ENCODE measurements at places on chromosomes 11 and 22.
A peak's percentile ranks its signal among the peaks of the same experiment; 100 is the strongest.

GRCh38 chr11:73415854-73416615 is 39.8 kb downstream of the RELT start:
- DNase-seq = no peak

DNA sequence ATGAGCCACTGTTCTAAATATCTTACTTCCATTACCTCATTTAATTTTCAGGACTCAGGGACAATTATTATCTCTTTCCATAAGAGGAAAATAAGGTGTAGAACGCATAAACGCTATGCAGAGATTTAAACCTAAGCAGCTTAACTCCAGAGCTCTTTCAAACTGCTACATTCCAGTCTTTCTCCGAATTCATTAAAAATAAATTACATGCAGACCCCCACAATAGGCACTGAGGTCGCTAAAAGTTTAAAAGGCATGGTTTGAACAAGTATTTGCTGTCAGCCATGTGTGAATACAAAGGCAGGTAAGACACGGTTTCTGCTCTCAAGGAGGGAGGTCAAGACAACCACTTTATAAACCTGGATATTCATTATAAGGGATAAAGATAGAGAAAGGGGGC is 983 bp downstream of the NARS2 start:
- DNase-seq = no peak

- peak; percentile 43 for DNase-seq
Measured at GRCh38 chr22:40036591-40037225, 42.0 kb downstream of the FAM83F start.

GRCh38 chr11:47768101-47768612 is 1.0 kb upstream of the FNBP4 start:
- DNase-seq = peak; percentile 15

- DNase-seq = peak; percentile 50
Measured at GRCh38 chr11:64226507-64227051, 505 bp downstream of the NUDT22 start.

DNA sequence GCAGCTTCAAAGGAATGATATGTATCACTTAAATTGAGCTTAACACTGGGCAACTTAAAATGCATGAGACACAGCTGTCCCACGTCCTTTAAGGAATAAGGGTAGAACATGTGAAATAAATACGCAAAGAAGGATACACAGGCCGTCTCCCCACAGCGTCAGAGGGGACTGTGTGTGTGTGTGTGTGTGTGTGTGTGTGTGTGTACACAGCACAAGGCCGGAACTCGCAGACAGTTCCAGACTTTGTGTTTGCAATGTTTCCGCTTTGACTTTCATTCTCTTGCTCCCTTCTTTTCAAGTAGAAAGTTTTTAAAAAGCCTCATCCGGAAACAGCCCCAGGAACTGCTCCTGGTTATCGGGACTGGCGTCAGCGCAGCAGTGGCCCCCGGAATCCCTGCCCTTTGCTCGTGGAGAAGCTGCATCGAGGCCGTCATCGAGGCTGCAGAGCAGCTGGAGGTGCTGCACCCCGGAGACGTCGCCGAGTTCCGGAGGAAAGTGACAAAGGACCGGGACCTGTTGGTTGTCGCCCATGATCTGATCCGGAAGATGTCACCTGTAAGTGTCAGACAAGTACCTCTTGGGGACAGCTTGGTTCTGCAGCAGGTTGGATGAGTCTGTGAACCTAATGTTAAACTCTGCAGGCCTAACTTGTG is 13.3 kb downstream of the FAM118A start:
- no peak for DNase-seq

DNA sequence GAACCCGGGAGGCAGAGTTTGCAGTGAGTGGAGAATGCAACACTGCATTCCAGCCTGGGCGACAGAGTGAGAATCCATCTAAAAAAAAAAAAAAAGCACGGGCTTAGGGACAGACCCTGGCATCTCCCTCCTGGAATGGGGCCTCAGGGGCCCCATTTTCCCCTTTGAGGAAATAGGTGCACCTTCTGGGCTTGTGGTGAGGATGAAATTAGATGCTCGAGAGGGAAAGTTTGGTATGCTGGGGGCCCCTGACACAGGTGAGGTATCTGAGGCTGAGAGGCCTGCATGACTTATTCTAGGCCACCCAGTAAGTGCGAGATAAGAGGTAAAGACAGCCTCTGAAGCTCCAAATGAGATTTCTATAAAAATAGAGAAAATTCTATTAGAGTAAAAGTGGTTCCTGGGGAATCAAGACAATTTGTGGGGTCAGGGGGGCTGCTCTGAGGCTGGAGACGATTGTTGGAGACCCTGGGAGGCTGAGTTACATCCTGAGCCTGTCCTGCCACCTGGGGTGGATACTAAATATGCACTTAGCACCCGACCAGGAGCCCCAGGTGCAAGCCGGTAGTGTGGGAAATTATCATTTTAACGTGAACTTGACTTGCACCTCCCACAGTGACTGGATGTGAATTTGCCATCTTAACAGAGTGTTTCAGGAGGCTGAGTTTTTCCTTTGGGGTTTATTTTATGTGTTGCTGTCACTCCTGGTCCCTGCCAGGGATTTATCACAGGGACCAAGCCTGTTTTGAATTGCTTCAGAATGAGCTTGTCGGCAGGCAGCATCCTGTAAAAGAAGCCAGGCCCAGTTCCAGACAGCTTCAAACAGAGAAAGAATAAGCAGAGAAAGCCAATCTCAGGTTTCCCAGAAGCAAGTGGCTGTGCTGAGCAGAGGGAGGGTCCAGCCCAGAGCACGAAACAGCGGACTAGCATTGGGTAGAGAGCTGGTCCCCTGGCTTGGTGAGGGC is 48.4 kb upstream of the TSKU start:
- no peak for DNase-seq

- no peak for DNase-seq
Measured at GRCh38 chr11:116864531-116864930, 27.1 kb upstream of the APOA1 start.

- DNase-seq = no peak
Measured at GRCh38 chr22:33299245-33299956, 241.2 kb upstream of the SYN3 start.

DNA sequence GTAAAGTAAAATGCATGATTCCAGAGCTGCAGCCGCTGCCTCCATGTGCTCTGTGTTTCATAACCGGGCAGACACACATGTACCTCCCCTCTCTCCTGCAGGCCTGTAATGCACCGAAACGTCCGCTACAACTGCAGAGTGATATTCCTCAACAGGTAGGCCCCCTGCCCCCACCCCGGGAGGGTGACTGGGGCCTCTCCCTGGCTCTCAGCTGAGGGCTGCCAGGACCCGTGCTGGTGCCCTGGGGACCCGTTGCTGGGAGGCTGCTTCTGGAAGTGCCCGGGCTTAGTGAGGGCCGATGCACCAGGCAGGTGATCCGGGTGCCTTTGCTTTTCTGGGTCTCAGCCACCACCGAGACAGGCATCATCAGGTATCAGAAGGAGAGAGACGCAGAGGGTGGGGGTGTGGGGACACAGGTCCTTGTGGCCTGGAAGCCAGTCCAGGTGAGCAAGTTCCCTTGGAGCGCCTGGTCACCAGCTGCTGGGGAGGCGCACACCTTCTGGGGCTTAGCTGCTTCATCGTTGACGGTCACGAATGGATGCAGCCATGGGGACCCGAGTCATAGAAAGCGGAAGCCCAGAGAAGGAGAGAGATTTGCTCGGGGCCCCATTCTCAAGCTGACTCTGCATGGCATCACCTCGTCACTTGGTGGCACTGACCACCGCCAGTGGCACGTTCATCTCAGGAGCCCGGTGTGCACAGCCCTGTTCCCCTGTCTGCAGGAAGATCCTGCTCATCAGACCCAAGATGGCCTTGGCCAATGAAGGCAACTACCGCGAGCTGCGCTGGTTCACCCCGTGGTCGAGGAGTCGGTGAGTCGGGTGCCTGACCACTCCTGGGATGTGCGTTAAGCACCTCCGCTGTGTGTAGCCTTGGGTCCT is 10.6 kb downstream of the NADSYN1 start:
- DNase-seq = no peak

- DNase-seq = no peak
Measured at GRCh38 chr11:14267861-14268635, 90.9 kb downstream of the RRAS2 start.

GRCh38 chr11:64138398-64138797 is 27.5 kb downstream of the MACROD1 start:
- no peak for DNase-seq

GRCh38 chr22:18968011-18968749 is 32.1 kb upstream of the PRODH start:
- no peak for DNase-seq

- no peak for DNase-seq
Measured at GRCh38 chr22:36563444-36563843, 34.5 kb upstream of the EIF3D start.

DNA sequence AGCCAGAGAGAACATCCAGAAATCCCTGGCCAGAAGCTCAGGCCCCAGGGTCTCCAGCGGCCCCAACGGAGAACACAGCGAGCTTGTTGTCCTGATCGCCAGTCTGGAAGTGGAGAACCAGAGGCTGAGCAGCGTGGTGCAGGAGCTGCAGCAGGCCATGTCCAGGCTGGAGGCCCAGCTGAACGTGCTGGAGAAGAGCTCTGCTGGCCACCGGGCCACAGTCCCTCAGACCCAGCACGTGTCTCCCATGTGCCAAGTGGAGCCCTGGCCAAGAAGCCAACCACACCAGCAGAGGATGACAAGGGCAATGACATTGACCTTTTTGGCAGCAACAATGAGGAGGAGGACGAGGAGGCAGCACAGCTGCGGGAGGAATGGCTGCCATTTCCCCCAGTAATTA is 20.6 kb upstream of the SCGB1D1 start:
- no peak for DNase-seq
